ENCODE measurements at places on chromosomes 12 and 14.

DNA sequence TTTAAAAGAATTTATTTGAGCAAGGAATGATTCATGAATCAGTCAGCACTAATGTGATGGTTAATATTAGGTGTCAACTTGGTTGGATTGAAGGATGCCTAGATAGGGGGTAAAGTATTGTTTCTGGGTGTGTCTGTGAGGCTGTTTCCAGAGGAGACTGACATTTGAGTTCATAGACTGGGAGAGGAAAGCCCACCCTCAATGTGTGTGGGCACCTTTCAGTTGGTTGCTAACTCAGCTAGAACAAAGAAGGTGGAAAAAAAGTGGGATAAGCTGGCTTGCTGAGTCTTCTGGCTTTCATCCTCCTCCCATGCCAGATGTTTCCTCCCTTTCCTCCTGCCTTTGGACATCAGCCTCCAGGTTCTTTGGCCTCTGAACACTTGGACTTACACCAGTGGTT is 47.2 kb downstream of the TESPA1 start:
- DNase-seq, result no peak

GRCh38 chr12:25995906-25996305 is 37.4 kb downstream of the RASSF8 start:
- DNase-seq, result no peak

DNA sequence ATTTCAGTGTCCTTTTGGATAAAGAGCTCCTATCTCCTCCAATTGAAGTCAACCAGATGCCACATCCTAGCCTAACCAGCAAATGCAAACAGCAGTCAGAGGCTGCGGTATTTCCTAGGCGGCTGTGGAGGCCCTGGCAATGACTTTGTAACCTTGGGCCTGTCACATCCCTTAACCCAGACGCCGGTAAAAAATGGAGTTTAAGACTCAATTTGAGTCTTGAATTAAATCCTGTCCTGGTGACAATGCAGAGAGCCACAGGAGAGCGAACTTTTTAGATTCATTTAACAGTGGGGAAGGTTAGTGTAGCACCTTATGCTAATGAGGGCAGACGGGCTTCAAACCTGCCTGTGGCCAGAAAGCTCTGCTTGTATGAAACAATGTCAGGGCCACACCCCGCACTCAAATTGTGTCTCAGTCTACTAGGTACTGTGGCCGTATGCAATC is 1.3 kb downstream of the C12orf75 start:
- no peak for DNase-seq

GRCh38 chr14:54052696-54053385 is 96.2 kb upstream of the BMP4 start:
- no peak for DNase-seq

GRCh38 chr12:91986084-91986483 is 159.6 kb downstream of the BTG1 start:
- no peak for DNase-seq
